Upper lobe of left lung (tissue), 6 donors: ENCODE measurements at places on chromosomes 3 and 15.

DNA sequence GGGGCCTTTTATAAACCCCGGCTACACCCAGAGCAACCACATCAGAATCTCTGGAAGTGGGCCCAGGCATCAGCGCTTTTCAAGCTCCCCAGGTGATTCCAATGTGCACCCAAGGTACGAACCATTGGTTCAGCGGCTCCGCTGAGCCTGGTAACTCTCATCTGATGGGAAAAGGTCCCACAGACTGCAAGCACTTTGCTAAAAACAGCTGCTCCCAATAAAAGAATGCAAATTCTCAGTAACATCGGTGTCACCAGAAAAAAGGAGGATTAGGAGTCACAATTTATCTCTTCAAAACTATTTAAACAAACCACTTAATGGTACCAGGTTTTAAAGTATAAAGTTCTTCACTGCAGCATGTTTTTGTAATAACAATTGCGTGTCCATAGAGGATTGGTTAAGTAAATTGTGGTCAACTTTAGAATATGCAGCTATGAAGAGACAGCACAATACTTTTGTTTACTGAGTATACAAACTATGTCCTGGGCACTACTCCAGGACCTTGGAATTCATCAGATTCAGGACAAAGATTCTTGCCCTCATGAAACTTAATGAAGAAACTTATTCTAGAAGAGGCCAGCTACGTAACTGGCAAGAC, 660.7 kb upstream of the ADAMTS9 start:
- no peak for DNase-seq

DNA sequence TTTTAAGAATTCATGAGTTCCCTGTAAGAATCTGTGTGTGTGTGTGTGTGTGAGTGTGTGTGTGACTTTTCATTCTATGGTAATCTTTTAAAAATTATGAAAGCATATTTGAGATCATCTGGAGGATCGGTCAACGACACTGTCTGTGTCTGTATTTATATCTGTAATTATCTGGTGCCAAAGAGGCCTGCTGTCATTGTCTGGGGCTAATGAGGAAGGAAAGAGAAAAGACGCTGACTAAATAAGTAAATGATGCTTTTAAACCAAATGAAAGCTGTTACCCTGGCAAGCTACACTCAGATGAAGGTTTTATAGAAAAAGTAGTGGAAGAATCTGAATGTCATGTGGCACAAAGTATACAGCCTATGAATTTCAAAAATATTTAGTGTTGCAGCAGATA, 439.8 kb downstream of the RBMS3 start:
- no peak for DNase-seq

- no peak for DNase-seq
Measured at GRCh38 chr3:171198781-171199472, 172.4 kb upstream of the SLC2A2 start.

DNA sequence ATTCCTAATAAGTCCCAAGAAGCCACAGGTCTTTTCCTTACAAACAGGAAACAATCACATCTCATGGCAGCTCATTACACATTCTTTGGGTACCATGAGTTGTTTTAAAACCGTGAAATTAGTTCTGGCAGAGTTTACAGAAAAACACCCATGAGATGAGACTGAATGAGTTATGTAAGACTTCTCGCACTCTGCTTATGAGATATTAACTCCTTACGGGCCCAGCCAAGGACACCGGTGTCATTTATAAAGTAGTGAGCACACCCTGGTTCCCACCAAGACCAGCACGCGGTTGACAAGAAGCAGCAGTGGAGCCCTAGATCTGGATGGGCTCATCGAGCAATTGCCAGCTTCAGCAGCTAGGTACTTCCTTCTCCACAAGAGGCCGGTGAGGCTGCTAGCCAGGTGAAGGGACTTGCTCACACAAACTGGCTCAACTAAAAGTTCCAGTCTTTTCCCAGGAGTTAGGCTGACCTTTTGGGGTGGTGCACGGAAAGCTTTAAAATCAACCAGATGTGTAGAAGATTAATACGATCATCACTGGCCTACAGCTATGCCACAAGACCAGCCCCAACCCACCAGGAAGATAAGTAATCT, 318.6 kb upstream of the ICE2 start:
- no peak for DNase-seq

DNA sequence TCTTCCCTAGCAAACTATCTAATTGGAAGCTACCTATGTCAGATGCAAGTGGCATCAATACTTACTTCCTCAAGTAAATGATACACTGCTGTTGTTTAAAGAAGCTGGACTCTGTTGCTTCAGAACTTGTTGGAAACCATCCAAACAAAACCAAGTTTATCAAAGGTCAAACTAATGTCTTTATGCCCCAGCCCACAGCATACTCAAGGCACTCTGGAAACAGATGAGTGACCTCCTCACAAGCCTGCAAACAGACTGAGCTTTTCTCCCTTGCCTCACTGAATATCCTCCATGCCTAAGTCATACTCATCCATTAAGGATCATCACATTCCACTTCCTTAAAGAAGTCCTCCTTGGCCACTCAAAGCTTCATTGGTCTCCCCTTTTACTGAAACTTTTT, 107.4 kb upstream of the ACP3 start:
- no peak for DNase-seq

DNA sequence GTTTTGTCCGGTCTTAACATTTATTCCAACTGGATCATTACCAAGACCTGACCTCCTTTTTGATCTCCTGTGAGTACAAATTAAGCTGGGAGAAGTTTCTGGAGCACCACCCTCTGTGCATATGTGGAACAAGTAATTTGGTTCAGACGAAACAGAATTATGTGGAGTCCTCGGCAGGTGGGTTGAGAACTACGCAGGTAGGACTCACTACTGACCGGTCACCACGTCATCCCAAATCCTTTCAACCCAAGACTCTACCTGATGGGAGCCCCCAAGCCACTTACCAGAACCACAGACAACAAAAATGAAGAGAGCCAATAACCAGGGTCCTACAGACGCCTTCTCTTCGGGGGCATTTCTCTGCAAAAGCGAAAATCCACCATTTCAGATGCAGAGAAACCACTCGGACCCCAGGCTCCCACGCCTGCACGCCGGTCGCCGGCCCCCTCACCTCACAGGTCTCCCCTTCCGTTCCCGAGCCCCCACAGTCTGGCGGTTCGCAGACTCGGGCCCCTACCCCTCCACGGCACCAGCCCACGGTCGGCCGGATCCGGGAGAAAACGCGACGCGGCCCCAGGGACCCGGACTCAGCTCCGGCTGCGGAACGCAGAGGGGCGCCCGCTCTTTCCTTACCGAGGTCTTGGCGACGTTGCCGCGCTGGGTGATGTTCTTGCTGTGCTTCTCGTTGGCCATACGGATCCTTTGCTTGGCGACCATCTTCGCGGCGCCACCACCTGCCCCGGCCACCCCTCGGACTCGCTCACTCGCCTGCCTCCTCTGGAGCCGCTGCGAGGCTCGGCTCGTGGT, 674 bp downstream of the SERP1 start:
- no peak for DNase-seq

DNA sequence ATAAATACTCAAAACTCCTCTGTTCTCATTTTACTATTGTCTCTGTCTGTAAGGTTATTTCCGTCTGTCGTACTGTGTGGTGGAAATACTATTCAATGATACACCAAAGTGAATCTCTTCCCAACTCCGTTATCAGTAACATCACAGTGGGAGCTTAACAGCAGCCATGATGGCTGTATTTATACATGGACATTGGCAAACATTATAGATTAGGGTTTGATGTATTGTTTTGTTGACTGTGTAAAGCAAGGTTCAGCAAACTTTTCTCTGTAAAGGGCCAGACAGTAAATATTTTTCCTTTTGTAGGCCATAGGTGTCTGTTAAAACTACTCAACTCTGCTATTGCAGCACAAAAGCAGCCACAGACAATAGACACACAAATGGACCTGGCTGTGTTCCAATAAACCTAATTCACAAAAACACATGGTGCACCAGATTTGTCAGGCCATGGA, 23.2 kb downstream of the LIPC start:
- no peak for DNase-seq

GRCh38 chr3:99418709-99419108, 219.7 kb upstream of the COL8A1 start:
- no peak for DNase-seq

DNA sequence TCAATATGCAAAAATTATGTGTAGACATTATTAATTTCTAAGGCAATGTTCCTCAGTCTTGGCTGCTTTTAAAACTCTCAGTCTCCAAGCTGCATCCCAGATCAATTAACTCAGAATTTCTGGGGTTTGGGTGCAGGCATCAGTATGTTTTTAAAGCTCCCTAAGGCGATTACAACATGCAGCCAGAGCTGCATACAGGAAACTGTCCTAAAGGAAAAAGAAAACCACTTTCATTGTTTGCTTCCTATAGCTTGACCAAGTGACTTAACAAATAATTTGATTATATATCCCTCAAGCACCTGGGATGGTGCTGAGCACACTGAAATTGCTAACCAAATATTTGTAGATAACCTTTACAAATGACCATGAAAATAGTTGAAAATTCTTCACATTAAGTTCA, 194.7 kb downstream of the DTWD1 start:
- DNase-seq: no peak

DNA sequence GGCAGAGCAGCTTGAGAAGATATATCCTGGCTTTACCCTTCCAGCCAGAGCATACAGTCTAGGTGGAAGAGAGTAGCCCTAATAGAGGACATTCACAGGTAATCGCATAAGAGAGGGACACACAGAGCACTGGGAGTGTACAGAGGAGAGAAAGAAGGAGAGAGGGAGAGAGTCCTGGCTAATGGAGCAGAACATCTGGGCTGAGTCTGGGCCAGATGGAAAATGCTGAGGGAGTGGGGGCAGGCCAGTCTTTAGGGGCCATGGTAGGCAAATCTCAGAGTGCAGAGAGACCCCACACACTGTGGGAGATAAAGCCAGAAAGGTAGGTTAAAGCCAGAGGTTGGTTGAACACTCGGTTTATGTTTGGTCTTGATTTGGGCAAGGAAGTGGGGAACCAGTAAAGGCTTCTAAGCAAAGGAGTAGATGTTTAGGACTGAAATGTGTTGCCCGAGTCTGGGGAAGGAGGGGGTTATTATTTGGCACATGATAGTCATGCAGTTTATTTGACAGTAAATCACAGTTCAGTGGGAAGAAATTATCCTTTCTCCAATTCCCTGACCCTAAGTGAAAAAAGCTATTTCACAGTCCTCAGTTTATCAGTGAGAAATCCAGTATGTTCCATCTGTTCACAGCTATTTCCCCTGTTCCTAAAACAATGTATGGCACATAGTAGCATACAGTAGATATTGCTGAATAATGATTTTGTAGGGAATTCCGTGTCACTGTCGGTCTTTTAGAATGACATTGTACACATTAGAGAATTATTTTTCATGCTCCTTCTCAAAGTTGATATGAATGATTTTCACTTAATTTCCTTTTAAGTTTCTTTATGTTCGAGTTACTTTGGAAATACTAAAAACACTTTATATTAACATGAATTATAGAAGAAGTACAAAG, 45.7 kb downstream of the PDHB start:
- DNase-seq: no peak

- no peak for DNase-seq
Measured at GRCh38 chr15:42182961-42183360, 25.1 kb downstream of the VPS39 start.
